Stimulated activated CD4-positive, alpha-beta T cell treated with anti-CD3 and anti-CD28 coated beads, Interleukin-1b, Interleukin-23, amount 100 ng/mL, for 48 hours (primary cell): ENCODE measurements at places on chromosomes 12 and 14.

- DNase-seq = no peak
Observed at GRCh38 chr12:50325890-50326391, 42.6 kb upstream of the LIMA1 start.

GRCh38 chr14:80381807-80382363 lies 170.6 kb upstream of the DIO2 start:
- no peak for DNase-seq

DNA sequence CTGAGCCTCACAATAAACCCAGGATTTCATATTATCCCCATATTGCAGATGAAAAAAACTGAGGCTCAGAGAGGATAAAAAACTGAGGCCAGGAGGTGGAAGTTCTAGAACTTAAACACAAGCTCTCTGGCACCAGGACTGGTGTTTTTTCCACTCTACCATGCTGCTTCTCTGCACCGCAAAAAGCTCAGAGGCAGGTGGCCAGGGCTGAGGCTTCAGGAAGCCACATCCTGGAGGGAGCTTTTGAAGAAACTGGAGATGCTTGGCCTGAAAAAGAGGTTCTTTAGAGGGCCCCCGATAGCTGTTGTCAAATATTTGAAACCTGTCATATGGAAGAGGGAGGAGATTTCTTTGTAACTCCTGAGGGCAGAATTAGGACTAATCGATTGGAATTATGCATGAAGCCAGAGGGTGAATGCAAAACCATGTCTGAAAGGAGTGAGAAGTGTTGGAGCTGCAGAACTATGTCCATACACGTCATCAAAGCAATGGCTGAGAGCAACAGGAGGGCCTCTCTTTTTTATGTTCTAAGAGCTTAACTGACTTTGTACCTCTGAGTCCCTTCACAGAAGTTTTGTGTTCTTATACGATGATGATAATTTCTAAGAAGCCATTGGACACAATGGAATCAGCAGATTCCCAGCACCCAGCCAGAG lies 448.6 kb downstream of the FUT8 start:
- DNase-seq = no peak

DNA sequence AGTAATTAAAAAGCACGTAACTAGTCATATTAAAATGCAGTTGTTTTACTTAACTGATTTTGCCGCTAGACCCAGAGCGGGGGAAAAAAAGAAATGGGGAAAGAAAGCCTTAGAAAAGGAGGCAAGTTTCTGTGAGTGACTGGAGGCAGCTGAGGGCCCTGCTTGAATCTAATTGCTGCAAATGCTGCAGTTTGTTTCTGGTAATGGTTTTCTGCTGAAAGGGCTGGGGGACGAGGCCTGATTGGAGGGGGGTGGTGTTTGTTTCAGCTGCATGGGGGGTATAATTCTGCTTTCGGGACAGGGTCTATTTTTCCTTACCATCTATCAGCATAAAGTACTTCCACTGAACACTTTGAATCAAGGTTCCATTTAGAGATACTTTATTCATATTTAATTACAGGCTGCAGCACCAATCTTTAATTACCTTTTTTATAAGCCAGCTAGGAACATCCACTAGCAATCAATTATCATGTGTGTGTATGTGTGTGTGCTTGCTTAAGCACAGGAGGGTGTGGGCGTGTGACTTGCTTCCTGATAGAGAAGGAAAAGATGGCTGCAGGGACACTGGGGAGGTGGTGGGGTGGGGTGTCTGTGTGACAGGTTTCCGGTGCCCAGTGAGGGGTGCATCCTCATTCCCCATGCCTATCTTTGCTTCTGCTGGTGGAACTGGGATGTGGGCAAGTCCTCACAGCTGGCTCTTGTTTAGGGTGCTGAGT lies 83.4 kb downstream of the ADCK1 start:
- DNase-seq = no peak

DNA sequence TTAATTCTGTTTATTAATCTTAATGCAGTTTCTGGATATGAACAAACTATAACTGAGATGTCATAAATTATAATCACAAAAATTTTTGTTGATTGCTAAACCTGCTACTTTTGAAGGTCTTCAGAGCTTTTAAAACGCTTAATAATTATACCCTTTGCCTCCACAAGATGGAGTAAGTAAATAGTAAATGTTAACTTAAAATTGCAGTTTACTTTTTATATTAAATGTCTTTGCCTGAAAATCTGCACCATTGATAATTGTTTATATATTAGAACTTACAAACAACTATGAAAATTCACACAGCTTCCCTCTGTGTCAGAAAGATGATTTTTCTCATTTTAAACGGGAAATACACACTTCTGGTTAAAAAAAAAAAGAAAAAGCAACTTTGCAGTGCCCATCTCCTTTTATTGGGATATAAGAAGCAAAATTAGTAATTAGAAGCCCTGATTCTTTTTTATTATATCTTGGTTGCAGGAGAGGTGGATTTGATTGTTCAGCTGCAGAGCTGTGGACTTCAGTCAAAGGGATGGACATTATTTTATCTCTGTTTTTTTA lies 35.6 kb downstream of the SCFD1 start:
- DNase-seq = no peak

GRCh38 chr12:51390457-51390856 lies 749 bp downstream of the GALNT6 start:
- DNase-seq = no peak

- no peak for DNase-seq
Observed at GRCh38 chr12:166425-167075, 47.4 kb downstream of the SLC6A12 start.

DNA sequence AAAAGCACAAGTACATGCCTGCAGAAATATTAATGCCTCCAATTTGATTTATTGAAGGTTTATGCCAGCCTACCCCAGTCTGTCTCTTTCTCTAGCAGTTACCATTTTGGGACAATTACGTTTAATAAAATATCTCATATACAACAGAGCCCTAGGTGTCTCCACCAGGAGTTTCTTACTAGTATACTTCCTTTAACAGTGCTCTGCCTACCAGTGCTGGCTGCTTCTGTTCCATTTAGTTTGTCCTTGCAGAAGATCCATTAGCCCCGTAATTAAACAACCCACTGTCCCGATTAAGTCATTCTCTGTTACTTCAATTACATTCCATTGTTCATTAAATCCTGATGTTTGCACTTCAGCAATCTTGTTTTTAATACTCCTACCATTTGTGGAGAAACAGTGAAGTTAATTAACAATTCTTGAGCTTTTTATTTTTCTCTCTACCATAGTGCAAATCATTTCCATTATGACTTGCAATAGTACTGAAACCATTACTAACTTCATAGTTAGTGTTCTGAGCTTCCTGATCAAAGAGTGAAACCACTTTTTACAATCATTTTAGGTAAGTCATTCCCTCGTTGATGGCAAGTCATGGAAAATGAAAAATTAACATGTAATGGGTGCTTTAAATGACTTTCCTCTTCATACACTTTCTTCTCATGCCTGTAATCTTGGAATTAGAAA lies 121.1 kb downstream of the PLXNC1 start:
- DNase-seq = no peak

DNA sequence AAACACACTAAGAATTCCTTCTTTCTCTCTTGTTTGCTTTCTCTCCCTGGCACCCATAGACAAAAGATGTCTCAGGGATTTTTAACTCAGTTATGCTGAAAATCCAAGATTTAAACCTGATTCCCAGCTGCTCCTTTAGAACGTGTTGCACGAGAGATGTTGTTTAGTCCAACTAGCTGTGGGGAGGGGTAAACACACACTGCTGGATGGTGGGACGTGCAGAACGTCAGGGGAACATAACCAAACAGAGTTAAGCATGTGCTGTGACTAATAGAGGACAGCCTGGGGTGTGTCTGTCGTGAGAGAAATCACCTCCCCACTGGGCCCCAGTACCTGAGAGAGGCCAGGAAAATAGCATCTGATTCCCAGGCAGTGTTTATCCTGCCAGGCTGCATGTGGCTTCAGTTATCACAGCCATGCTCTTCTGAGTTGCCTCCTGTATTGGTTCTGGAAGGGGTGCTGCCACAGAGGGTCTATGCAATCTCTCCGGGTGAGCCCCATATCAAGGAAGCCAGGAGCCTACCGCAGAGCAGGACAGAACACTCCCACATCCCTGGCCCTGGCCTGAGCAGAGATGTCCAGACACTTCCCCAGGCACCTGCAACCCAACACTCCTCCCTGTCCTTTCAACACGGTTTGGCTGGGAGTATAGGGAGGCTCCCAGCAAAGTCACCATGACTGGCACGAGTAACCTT lies 112.7 kb upstream of the EGLN3 start:
- no peak for DNase-seq

- DNase-seq = no peak
Observed at GRCh38 chr14:36976571-36977023, 195.8 kb downstream of the SLC25A21 start.

DNA sequence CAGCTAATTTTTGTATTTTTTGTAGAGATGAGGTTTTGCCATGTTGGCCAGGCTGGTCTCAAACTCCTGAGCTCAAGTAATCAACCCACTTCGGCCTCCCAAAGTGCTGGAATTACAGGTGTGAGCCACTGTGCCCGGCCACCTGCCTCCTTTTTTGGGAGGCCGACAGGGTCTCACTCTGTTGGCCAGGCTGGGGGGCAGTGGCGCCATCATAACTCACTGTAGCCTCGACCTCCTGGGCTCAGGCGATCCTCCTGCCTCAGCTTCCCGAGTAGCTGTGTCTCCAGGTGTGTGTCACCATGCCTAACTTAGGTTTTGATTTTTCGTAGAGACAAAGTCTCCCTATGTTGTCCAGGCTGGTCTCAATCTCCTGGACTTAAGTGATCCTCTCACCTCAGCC lies 70.7 kb downstream of the AACS start:
- DNase-seq = no peak

- no peak for DNase-seq
Observed at GRCh38 chr14:50260511-50260910, 29.1 kb upstream of the SOS2 start.

GRCh38 chr12:114412825-114413749 lies 7.1 kb upstream of the TBX5 start:
- DNase-seq = no peak

- DNase-seq = no peak
Observed at GRCh38 chr14:99966912-99967311, 98.3 kb upstream of the EVL start.

GRCh38 chr14:47085678-47086077 lies 434.1 kb upstream of the RPL10L start:
- no peak for DNase-seq

DNA sequence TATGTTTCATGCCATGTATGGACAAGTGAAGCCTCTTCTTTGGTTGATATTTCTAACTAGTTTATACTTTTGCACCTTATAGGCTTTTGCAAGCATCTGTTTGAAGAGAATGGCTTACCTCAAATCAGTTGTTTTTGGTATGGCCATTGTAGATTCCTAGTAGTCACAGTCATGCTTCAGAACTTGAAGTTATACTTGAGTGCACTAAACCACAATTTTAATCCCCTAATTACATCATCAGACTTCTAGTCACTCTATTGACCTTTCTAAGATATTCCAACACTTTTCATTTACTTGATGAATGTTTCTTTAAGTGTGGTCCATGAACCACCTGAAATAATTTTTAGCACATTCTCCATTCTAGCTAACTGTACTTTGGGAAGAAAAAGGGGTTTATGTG lies 18.6 kb upstream of the KLRB1 start:
- DNase-seq = no peak
